ENCODE measurements at places on chromosomes 7 and 10.

DNA sequence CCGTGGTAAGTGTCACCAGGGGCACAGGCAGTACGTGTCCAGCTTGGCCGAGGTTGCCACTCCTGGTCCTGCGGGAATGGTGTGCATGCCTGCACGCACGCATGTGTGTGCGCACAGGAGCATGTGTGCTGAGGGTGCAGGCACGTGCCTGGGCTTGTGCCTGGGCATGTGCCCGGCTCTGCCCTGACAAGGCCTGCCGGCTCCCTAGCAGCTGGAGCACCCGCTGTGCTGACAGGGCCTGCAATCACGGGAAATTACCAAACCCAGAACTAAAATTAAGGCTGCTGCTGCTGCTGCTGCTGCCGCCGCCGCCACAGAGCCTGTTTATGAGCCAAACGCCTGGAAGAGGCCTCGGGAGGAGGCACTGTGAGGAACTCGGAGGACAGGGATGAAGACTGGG is 28.7 kb downstream of the GHRHR start:
- no peak for DNase-seq

DNA sequence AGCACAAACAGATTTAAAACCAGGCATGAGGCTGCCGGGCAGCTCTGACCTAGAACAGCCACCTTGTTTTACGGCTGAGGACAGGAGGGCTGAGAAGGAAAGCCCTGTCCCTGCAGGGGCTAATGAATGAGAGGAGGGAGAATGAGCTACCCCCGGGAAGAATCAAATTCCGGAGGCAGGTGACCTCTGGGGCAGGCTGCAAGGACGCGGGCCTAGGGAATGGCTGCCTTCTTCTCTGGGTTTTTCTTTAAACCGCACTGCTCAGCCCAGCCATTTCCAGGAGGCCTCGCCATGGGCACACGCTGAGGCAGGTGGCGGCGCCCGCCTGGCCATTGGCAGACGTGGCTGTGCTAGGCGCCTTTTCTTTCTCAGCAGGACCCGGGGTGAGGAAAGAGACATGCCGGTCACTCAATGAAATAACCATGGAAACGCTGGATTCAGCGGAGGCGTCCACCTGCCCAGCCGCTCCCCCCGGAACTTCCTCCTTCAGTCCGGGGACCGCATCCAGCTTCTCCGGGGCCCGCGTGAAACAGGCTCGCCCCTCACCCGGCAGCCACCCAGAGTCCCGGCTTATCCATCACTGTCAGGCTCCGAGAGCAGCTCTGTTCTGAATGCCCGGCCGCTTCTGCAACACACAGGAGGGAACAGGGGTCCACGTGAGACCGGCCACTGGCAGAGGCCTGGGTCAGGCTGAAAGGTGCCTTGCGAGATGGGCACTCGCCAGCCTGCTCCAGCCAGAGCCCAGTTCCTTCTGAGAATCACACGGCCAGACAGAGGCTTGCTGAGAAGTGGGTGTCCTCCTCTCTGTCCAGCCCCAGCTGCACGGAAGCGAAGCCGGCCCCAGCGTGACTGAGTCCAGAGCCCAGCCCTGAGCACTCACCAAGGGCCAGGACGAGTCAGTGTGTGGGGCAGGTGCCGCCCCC is 82.1 kb downstream of the PDGFA start:
- no peak for DNase-seq

DNA sequence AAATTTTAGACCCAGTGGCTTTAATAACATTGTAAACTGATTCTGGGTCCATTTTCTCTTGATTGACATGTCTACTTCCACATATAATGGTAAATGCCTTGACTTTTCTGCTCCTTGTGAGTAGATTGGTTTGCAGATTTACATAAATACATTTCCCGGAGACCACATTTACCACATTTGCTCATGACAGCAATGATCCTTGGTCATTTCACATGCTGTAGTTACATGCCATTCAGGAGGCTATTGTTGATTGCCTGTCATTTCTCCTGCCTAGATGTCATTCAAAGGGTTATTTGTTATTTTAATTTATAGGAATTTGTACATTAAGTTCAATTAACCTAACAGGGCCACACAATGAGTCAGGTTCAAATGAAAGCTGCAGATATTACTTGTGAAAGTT is 280.5 kb downstream of the CNTNAP2 start:
- DNase-seq = no peak

DNA sequence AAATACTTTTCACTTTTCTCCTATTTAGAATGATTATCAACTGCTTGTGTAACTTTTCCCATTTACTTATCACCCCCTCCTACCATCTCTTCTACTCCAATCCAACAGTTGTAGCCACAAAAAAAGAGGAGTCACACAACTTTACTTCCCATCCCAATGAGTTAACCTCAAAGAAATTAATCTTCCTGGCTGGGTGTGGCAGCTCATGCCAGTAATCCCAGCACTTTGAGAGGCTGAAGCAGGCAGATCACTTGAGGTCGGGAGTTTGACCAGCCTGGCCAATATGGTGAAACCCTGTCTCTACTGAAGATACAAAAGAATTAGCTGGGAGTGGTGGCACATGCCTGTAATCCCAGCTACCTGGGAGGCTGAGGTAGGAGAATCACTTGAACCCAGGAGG is 19.9 kb downstream of the SYPL1 start:
- no peak for DNase-seq

GRCh38 chr10:108583877-108584276 is 1339.4 kb downstream of the XPNPEP1 start:
- DNase-seq = peak; percentile 23

DNA sequence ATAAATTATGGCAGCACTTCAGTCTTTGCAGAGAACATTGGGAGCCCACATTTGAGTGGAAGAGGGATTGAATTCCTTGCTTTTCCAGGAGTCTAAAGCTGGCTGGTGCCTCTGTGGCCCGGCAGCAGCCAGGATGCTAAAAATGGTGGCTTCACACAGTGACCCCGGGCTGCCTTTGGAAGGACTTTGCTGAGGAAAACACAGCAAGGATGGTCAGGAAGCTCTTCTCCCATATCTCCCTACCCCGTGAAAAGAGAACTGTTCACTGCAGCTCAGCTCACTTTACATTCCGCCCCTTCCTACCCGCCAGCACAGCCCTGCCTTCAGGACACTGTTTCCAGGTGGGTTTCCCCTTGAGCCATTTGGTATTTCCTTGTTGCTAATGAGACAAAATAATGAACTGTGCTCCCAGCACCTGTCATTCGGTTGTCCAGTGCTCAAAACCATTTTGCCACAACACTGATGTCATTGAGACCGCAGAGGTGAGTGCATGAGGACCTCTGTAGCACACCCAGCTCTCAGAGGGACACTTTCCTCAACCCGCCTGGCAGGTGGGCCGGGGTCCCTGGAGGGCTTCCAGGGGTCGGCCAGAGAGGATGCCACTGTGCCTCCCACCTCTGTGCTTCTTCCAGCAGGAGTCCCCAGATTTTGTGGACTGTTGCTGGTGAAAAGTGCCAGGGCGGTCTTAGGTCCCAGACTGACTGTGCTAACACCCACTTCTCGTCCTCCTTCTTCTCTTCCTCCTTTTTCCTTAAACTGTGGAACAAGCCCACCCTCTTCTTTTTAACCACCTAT is 255.7 kb upstream of the PPP2R2D start:
- DNase-seq = no peak

GRCh38 chr7:52463341-52463740 is 572.1 kb upstream of the POM121L12 start:
- no peak for DNase-seq

DNA sequence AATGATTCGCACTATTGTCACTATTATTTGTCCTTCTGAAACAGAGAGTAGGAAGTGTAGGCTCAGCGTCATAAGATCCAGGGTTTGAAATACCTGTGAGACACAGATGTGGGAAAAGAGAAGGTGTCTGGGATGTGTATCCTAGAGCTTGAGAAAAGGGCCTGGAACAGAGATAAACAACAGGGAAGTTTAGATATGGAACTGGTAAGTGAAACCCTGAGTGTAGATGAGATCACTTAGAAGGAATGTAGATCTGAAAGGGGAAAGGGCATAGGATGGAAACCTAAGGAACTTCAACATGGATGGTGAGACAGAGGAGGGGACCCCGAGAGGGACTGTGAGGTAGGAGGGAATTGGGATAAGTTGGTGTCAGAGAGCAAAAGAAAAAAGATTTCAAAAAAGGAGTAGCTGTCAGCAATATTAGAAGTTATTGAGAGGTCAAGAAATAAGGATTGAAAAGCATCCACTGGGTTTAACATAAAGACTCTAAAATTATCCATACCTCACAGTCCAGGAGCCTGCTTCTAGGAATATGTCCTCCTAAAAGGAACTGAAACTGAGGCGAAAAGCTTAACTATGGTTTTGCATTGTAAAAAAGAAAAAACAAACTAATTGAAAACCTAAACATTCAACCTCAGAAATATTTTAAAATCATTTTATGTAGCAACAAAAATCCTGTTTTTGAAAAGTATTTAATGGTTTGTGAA is 119.2 kb upstream of the NPVF start:
- DNase-seq = no peak

GRCh38 chr7:133861876-133862275 is 265.3 kb upstream of the LRGUK start:
- no peak for DNase-seq

DNA sequence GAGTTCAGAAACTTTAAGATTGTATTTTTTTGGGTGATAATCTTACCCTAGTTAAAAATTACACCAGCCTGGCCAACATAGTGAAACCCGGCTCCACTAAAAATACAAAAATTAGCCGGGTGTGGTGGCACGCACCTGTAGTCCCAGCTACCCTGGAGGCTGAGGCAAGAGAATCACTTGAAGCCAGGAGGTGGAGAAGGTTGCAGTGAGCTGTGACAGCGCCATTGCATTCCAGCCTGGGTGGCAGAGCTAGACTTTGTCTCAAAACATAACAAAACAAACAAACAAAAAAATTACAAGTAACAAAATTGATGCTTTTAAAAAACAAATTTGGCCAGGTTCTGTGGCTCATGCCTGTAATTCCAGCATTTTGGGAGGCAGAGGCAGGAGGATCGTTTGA is 76.7 kb downstream of the ANKRD61 start:
- DNase-seq = no peak

GRCh38 chr7:5419539-5420066 is 4.0 kb downstream of the TNRC18 start:
- DNase-seq = no peak

GRCh38 chr7:18345641-18346234 is 149.8 kb upstream of the HDAC9 start:
- DNase-seq = peak; percentile 61

- no peak for DNase-seq
Observed at GRCh38 chr10:17214526-17214925, 13.1 kb upstream of the TRDMT1 start.

DNA sequence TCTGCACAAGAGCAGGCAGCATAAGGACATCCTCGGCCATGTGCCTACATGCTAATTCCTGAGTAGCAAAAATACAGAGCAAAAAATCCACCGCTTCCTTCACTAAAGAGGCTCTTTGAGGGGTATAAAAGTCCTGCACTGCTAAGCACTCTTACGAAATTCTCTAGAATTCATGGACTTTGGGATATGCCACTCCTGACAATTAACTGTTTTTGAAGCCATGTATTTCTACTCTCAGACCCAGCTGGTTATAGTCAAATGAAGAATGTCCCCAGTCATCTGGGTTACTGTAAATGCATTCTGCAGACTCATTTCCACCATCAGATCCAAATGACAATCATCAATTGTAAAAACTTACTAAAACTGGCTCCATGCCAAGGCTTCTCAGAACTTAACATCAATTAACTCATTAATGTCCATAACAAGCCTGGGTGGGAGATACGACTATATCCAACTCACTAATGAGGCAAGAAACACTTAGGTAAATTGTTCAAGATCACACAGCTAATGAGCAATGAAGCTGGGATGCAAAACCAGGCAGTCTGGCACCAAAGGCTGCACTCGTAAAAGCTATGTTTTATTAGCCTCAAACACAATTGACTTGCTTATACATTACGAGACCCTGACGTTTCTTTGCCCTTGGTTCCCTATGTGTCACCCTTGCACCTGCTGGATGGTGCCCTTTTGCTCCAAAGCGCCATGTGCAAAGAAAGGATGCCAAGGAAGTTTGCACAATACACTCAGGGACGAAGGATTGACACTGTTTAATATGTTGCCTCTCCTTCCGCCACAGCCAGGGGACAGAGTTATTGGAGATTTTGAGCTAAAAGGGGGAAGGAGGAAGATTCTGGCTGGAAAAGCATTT is 250.4 kb downstream of the ELMO1 start:
- peak; percentile 29 for DNase-seq

DNA sequence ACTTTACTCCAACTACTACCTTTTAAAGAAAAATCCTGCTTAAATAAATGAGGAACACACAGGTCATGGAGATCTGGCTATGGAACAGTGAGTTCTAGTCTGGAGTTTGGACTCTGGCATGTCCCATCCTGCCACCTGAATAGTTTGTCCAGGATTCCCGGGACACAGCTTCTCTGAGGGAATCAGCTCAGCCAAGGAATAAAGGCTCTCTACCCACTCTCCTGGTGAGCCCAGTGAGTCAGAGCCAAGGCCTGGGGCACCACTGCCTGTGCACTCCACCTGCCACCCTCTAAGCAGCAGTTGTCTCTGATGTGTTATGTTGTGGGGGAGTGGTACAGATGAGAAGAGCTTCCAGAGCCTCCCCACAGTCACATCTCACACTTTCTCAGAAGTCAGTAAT is 113.5 kb downstream of the HTR5A start:
- DNase-seq = no peak

GRCh38 chr10:97069576-97070362 is 116.0 kb downstream of the SLIT1 start:
- DNase-seq = peak; percentile 4

- DNase-seq = no peak
Observed at GRCh38 chr10:26706206-26706605, 8.7 kb downstream of the PDSS1 start.

DNA sequence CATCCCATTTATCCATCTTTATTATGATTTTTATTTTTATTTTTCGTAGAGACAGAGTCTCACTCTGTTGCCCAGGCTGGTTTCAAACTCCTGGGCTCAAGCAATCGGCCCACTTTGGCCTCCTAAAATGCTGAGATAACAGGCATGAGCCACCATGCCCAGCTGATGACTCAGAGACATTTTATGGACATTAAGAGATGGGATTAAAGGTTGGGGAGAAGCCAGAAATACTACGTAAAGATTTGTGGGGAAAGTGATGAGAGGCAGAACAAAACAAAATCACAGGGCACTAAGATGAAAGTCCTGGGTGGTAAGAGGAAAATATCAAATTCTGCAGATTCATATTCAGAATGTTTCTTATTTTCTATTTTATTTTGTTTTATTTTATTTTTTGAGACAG is 7.6 kb downstream of the WNT8B start:
- no peak for DNase-seq

DNA sequence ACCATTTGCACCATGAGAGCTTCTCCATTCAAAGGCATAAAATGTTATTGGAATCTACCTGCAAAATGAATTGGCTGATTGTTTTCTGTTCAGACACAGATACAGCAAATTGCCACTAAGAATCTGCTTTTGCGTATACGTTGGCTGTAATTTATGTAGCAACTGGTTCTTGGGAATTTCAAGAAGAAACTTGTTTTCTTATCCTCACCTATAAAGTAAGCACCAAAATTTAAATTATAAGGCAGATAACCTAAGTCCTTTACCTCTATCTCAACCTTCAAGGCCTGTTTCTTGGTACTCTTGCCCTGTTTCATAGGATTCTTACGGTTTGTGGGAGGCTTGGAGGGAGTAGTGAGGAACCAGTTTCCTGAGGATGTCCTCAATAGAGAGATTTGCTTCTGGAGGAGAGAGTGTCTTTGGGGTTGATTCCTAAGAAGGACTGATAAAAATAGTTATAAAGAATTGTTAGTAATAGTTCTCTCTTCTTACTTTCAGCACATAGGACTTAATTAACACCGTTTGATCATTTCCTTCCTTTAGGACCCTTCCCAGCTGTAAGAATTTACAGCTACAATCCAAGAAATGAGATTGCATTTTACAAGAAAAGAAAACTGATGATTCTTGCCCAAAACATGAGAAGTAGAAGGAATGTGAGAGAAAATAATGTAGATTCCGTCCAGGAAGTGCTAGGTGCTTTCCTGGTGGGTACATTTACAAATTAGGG is 2.0 kb downstream of the STAMBPL1 start:
- DNase-seq = no peak

All from hematopoietic multipotent progenitor cell treated with erythropoietin and hydrocortisone succinate and interleukin-3 and kit ligand, for 8 days (in vitro differentiated cells).